H9 (cell line): ENCODE measurements at places on chromosomes 1 and 21.

GRCh38 chr1:156625436-156626078, 6.3 kb downstream of the HAPLN2 start:
- no peak for DNase-seq

GRCh38 chr1:192615055-192615454, 20.9 kb upstream of the RGS13 start:
- DNase-seq = no peak

DNA sequence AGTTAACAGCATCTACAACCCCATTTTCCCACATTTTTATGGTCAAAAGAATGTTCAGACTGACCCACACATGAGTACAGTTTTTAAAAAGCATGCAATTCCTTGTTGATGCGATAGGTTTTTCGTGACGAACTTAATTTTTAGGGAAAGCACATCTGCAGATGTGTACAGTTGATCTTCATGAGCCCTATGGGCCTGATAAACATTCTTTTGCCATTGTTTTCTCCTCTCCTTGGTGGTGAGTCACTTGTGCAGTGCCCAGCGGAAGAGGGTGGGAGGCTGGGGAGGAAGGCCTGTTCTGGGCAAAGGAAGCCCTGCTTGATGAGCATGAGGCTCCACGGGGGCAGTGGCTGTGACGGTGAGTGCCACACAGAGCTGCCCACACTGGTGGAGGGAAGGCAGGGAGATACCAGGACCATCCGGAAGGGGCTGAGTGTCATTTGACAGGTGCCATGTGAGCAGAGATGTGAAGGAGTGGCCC, 5.3 kb downstream of the ARF1 start:
- no peak for DNase-seq

DNA sequence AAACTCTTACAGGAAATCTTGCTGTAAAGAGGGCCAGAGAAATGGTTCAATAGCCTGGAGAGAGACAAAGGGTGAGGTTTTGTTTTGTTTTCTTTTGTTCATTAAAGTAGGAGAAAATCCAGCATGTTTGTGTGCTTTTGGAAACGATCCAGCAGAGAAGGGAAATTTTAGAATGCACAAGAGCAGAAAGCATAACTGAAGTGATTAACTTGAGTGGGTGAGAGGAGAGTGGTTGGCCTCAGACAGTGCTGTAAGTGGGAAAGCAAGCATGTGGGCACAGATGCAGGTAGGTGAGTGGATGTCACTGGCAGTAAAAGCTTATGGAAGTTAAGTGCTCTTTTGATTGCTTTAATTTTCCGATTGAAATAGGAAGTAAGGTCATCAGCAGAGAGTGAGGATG, 50.2 kb downstream of the EEIG2 start:
- no peak for DNase-seq

DNA sequence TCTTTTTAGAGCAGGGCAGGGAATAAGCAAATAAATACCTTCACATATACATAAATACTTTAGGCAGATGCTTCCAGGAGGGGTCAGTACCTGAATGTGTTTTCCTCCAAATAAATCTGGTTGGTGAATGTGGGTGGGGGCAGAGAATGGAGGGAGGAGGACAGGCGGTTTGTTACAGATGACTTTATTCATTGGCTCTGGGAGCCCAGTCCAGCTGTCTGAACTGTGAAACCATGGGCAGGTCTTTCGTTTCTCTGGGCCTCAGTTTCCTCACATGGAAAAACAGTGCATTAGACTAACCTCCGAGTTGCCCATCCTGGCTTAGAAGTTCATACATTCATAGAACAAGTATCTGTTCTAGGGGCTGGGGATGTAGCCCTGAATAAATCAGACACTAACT, 124.6 kb downstream of the IER5 start:
- DNase-seq = no peak

- DNase-seq = no peak
These were observed 24.2 kb downstream of the RSPH1 start for GRCh38 chr21:42471716-42472330.

- no peak for DNase-seq
These were observed 471.4 kb downstream of the PTBP2 start for GRCh38 chr1:97192872-97193572.

GRCh38 chr1:108561689-108562326, 1.9 kb downstream of the EEIG2 start:
- peak; percentile 87 for DNase-seq

DNA sequence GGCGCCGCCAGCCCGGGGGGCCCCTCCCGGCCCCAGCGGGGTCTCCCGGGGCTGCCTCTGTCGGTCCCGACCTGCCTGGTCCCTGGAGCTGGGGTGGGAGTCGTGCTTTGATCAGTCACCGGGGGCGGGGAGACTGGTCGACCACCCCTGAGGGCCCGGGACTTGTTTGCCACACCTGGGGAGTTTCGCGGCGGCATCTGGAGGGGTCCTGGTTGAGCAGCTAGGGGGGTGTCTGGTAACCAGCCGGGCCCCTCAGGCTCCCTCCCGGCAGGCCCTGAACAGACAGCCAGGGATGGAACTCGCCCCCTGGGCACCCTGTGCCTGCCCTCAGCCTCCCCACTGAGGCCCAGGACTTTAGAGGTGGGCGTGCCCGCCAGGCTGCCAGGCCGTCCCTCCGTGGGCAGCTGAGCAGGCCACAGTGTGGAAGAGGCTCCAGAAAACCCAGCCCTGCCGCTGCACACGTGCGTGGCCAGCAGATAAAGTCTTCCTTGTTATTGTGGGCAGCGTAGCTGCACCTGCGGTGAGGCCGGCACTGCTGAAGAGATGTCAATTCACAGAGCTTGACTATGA, 13.3 kb upstream of the SAMD11 start:
- DNase-seq = no peak

- DNase-seq = no peak
These were observed 105.3 kb downstream of the PGBD5 start for GRCh38 chr1:230320804-230321203.

GRCh38 chr1:158008630-158009029, 15.2 kb downstream of the KIRREL1 start:
- no peak for DNase-seq

DNA sequence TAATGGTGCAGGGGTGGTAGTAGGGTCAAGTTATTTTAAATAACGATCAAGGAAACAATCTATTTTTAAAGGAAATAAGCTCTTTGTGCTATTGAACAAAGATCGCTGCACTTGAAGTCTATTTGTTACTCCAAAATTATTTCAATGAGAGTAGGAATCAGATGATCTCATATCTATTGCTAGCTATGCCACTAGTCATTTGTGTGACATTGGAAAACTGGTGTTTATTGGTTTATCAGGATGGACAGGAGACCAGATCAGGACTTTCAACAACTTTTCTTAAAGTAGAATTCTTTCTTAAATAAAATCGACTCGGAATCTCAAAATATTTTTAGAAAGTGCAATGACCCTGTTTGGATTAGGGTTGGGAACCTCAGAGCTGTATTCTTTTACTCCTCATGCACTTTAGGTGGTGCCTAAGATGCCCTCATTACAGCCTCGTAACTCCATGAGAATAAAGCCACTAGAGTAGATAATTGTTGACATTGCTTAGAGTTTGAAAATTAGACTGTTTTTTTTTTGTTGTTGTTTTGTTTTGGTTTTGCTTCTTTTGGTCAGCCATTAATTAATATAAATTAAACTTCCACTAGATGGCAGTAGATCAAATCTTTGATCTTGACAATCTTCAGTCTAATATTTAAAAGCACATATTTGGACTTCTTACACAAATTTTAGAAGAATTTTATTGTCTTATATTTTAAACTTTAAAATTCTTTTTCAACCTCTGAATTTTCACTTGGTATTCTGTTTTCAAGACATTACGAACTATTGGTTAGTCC, 352.4 kb downstream of the USP25 start:
- no peak for DNase-seq

DNA sequence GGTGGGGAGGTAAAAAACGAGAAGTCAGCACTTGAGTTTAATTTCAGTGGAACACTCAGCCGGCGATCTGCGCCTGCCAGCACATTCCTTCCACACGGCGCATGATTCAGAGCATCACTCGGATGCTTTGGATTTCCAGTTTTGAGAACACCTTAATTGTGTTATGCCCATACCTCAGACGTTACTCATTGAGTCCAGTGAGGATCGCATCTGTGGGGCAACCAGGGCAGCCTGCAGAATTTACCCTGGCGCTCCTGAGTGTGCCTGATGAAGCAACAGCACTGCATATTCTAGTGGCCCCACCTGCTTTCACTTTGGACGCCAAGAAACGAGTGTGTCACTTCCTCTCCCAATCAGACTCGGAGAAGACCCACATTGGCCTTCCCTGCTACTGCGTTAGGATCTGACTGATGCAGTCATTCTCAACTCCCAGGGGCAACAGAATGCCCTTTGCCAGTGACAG, 19.9 kb downstream of the FAM89A start:
- no peak for DNase-seq
